ENCODE measurements at places on chromosomes 6 and 20. TPM values are rescaled to one million over a fixed set of nuclear protein-coding genes. Genes with fewer than 3 reads are reported as not detected.

Gene PLCB1
- 4.9 TPM for total RNA-seq

Gene SIRPB2
- total RNA-seq = not detected

Gene GRM1
- total RNA-seq = 0.08 TPM

Gene NKX2-2
- not detected for total RNA-seq

Gene RPS6KA2
- 49.8 TPM for total RNA-seq

Gene METTL24
- not detected for total RNA-seq

Gene PLA2G7
- total RNA-seq = 0.13 TPM

Gene NKX2-4
- not detected for total RNA-seq

Gene NOX3
- total RNA-seq = not detected

Gene BMP5
- total RNA-seq = 0.13 TPM

Gene CLPSL1
- not detected for total RNA-seq

Gene ERMARD
- 13.2 TPM for total RNA-seq

Gene ENPP4
- total RNA-seq = 0.39 TPM
